ENCODE measurements at places on chromosomes 2 and 18.

DNA sequence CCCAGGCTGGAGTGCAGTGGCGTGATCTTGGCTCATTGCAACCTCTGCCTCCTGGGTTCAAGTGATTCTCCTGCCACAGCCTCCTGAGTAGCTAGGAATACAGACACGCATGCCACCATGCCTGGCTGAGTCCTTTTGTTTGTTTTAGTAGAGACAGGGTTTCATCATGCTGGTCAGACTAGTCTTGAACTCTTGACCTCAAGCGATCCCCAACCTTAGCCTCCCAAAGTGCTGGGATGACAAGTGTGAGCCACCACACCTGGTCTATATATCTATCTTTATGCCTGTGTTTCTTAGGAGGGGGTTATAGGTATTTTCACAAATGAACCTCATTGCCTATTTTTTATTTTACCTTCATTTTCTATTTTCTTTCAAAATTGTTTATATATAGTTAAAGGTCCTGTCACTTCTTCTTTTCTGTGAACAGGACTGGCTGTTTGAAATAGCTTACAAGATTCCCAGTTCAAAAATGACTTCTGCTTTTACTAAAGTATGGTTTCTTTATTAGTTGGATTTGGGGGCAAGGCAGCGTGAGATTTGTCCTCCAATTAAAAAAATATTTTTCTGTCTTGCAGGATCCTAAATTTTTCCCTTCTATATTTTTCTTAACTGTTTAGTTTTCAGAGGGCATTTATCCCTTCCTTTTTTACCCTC is 16.4 kb upstream of the MARCHF7 start:
- peak; percentile 67 for DNase-seq

DNA sequence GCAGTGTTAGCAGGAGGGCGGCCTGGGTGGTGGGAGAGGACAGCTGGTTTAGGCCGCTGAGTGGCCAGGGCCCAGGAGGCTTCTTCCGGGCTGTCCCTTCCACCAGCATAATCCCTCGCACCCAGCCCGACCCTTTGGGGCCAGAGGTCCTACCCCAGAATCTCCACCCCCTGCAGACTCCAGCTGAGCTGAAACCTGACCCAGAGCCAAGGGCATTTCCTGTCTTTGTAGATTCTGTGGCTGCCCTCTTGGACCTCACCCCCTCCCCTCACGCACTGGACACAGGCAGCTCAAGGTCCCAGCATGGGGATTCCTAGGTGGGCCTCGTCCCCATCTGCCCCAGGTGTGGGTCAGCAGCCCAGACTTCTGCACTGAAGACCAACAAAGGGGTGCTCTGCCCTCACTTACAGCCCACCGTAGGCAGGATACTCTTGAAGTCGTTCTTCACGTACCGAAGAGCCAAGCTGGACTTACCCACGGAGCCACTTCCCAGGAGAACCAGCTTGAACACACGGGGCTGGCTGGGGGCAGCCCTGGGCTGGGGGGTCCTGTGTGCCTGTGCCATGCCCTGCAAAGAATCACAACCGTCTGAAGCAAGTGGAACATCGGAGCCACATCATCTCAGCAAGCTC is 4.8 kb downstream of the RAB17 start:
- no peak for DNase-seq

GRCh38 chr2:226888378-226888965 is 52.6 kb downstream of the RHBDD1 start:
- DNase-seq: no peak

GRCh38 chr2:189115126-189115525 is 64.4 kb downstream of the COL5A2 start:
- peak; percentile 35 for DNase-seq

DNA sequence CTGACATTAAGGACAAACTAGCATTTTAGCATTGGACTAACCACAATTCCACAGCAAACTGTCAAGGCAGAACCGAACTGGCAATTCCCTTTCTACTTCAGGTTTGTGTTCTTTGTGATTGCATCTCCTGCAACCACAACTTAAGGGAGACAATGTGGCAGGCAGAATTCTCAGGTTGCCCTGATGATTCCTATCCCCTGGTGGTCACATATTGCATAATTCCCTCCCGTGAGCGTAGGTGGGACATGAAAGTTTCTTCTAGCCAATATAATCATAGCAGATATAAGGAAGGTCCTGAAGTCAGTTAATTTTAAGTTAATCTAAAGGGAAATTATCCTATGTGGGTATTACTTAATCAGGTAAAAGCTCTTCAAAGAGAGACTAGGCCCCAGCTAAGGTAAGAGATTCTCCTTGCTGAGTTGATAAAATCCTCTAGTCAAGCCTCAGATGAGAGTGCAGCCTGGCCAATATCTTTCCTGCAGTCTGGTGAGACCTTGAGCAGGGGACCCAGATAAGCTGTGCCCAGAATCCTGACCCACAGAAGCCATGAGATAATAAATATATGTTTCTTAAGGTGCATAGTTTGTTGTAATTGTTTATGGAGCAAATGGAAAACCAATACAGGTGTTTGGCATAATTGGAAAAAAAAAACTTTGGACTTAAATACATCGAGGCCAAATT is 45.9 kb upstream of the TNP1 start:
- DNase-seq: no peak

- no peak for DNase-seq
These were observed 47.5 kb downstream of the FRZB start for GRCh38 chr2:182818925-182819324.

DNA sequence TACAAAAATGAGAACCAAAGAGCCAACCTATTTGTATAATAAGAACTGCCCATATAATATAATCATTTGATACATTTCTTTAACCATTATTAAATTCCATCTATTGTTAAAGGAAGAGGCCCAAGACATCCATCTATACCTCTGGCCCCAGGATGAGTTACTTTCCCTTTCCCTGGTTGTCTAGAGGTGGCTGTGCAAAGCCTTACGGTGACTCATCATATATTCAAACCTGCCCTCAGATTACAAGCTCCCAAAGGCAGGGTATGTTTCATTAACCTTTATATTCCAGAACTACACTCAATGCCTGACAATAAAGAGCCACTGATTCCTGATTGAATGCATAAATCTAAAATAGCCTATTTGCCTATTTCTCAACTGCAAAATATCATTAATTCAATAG is 105.8 kb upstream of the PID1 start:
- DNase-seq: no peak

DNA sequence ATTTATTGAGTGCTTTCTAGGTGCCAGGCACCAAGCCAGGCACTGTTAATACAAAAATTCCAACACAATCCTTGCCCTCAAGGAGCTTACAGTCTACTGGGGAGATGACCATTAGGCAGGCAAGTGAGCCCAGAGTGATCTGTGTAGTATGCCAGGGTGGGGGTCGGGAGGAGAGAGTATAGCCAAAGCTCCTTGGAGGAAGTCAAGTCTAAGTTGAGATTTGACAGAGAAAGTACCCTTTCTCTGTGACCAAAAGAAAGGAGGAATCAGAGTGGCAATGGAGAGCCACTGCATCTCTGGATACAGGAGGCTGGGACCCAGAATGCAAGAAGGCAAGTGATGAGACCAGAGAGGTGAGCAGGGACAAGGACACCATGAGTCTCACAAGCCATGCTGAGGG is 7.5 kb downstream of the ANKRD53 start:
- no peak for DNase-seq

DNA sequence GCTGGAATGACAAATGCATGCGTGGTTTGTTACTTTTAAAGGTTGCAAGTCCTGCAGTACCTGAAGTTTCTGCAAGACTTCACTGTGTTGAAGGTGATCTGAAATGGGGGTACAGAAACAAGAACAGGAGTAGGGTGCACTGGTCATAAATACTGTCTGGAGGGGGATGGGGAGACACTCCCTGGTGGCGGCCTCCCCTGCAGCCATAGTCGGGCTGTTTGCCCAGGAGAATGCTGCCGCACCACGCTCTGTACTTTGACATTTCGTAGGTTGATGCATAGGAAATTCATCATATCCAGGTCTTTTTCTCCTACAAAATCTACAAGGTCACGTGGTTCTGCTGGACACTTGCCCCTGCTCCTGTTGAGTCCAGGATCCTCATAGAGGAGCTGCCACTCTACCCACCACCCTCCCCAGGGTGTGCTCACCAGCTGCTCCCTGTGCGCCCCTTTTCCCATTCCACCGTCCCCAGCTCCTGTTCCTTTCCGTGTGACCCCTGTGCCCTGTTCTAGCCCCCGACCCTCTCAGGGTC is 103.8 kb downstream of the RNF144A start:
- DNase-seq: no peak

DNA sequence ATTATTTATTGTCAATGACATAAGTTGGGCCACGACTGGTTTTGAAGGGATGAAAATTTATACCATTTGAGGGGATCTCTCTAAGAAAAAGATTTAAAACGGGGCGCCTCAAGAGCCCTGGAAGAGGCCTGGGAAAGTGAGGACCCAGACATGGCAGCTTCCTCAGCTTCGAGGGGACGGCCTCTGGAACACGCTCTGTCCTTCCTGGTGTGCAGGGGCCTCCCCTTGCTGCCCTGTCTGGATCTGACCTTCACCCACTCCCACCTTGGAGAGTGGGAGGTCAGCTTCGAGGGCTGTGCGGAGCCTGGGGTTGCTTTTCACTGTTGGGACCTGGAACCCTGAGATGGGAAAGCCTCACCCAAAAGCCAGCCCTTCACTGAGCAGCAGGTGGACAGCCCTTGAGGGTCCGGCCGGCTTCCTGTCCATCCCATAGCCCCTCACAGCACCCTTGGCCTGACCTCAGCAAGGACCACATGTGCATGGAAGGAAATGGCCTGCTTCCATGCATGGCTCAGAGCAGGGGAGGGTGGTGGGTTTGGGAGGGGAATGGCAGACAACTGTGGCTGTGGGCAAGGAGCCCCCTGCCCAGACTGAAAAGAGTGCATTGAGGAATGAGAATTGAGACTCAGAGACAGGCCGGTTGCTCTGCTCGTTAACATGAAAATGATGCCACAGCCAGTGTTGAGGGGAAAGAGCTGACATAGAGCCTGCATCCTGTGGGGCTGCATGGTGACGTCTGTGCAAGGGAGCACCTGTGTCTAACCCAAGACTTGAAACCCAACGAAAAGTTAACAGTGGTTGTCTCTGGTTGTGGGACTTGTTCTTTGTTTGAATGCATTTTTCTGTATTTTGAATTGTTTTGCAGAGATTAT is 16.3 kb downstream of the FBLN7 start:
- no peak for DNase-seq
